Hepatic stellate cell (primary cell): ENCODE measurements at places on chromosomes 1 and 21.

- DNase-seq: no peak
These were observed 166.7 kb upstream of the PDE4B start for GRCh38 chr1:65626003-65626402.

GRCh38 chr1:12296016-12296415, 66.2 kb downstream of the VPS13D start:
- no peak for DNase-seq

DNA sequence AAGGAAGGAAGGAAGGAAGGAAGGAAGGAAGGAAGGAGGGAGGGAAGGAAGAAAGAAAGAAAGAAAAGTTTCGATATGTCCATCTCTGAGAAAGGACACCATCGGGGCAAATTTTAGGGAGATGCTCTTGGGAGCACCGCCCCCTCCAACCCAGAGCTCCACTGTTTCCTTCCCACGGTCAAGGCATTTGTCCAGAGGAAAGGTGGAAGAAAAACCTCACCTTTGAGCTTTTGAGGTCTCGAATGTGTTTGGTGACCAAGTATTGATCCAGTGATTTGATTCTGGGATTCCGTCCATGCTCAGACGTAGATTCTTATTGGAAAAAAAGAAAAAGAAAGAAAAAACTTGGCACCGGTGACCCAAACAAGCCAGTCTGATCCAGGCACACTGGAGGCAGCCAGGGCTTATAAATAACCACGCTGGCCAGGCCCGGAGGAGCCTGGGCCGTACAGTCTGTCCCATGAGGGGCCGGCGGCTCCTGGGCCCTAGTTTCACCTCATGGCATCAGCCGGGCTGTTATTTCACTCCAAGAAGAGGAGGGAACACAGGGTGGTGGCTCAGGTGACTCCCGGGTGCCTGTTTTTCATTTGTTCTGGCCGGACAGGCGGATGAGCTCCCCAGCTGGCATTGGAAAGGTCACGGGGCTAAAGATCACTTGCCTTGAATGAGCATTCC, 36.1 kb upstream of the SLC25A33 start:
- DNase-seq: no peak

- DNase-seq: no peak
These were observed 8.1 kb upstream of the VWA5B1 start for GRCh38 chr1:20282533-20282932.

- DNase-seq: peak; percentile 11
These were observed 278.0 kb downstream of the MRPL39 start for GRCh38 chr21:25329227-25329825.

- no peak for DNase-seq
These were observed 26.2 kb downstream of the VPS26C start for GRCh38 chr21:37240978-37241377.

GRCh38 chr1:243549108-243549507, 293.3 kb downstream of the SDCCAG8 start:
- peak; percentile 34 for DNase-seq

GRCh38 chr1:233689017-233689747, 75.3 kb downstream of the KCNK1 start:
- DNase-seq: no peak

DNA sequence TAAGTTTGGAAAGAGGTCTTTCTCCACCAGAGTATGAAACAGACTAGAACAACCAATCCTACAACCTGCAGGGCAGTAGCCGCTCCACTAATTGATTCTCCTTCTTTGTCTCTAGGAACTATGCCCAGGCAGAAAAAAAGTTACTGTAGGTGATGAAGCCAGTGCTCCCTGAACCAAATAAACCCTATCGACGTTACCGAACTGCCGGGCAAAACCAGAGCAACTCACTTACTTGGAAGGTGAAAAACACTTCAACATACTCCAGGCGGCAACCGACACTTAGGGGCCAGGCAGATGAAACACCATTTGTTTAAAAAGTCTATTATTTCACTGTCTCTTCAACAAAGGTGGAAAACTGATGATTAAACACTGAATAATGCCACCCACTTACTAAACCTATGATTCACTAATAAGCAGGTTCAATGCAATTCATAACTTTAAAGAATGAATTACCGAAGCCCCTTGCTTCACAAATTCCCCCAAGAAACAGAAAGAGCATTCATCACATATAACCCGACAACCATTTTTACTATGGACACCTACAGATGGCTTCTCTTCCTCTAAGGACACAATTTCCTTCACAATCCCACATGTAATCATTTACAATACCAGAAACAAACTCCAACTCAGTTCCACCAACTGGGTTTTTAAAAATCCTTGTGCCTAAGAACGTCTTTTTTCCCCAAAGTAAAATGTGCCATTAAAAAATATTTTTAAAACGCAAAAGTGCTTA, 1.6 kb downstream of the NRIP1 start:
- no peak for DNase-seq

DNA sequence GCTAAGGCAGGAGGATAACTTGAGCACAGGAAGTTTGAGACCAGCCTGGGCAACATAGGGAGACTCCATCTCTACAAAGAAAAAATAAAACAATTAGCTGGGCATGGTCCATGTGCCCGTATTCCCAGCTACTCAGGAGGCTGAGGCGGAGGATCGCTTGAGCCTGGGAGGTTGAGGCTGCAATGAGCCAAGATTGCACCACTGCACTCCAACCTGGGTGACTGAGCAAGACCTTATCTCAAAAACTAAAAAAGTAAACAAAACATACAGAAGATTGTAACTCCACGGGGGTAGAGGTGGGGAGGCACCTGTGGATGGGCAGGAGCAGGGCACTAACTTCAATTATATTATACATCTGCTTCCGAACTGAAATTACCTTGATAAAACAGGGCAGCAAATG, 4.6 kb downstream of the S100B start:
- no peak for DNase-seq

DNA sequence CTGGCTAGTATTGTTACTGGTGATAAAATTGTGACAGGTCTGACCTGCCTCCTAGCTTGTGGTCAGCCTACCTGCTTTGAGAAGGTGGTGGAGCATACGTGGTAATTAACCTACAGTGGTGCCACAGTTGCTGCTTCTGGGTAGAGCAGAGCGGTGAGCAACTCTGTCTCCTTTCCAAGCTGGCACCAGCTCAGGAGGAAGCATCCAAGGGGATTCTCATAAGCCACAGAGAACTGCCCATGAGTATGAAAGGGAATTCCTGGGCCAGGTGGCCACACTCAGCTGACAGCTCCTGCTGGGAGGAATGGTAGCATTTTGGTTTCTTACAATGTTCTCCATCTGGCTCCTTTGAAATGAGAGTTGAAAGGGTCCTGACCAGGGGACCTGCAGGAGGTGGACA, 39.4 kb downstream of the ATP2B4 start:
- DNase-seq: no peak

GRCh38 chr1:77336729-77337128, 54.9 kb downstream of the AK5 start:
- DNase-seq: no peak

DNA sequence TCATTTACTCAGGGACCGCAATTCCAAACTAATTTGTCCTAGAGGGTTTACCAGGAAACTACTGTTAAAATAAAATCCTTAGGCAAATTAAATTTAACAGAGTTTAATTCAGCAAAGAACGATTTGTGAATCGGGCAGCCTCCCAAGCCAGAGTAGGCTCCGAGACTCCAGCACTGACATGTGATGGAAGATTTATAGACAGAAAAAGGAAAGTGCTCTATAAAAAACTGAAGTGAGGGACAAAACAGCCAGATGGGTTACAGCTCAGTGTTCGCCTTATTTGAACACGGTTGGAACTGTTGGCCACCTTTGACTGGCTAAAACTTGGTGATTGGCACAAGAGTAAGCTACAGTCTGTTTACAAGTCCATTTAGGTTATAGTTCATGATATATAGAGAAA, 35.2 kb upstream of the RCSD1 start:
- no peak for DNase-seq

GRCh38 chr1:205480349-205480985, 24.0 kb upstream of the CDK18 start:
- DNase-seq: no peak

GRCh38 chr1:233180641-233181364, 114.7 kb downstream of the PCNX2 start:
- DNase-seq: no peak
